H9 (cell line): ENCODE measurements at places on chromosomes 5 and 9.
A peak's percentile ranks its signal among the peaks of the same experiment; 100 is the strongest.

GRCh38 chr5:147101659-147102369 lies 133.0 kb upstream of the STK32A start:
- no peak overlapping the region for H3K27ac ChIP-seq
- no peaks in the 10 kb centered on the region for H3K36me3 ChIP-seq
- no peak for DNase-seq
- H3K4me1 ChIP-seq, result peaks cover 3% of the 10 kb centered on the region; the same call in 1 of the 2 replicates

- no peak overlapping the region for H3K27ac ChIP-seq
- H3K36me3 ChIP-seq, result no peaks in the 10 kb centered on the region
- no peak for DNase-seq
- no peak overlapping the region for H3K4me3 ChIP-seq
Measured at GRCh38 chr5:26104175-26104574, 934.2 kb downstream of the CDH9 start.

DNA sequence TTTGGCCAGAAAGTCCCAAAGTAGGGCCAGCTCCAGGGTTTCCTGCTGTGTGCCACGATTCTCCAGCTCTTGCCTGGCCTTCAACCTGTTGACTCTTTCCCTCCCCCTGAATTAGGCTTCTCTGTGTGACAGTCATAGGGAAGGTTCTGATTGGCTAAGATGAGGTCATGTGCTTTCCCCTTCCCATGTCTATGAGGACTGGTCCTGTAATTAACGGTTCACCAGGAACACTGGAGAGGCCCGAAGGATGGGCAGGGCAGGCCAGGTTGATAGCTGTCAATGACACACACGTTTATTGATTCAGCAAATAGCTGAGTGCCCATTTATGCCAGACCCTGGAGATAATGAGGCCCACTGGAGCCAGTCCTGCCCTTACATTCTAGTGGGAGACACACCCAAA lies 9.0 kb upstream of the PRR7 start:
- DNase-seq, result peak; percentile 27
- H3K4me3 ChIP-seq, result no peak overlapping the region
- H3K27me3 ChIP-seq, result no peaks in the 10 kb centered on the region
- H3K36me3 ChIP-seq, result peaks cover 81% of the 10 kb centered on the region
- H3K27ac ChIP-seq, result no peak overlapping the region

GRCh38 chr5:163409384-163409783 lies 28.0 kb upstream of the CCNG1 start:
- no peaks in the 10 kb centered on the region for H3K27me3 ChIP-seq
- H3K4me3 ChIP-seq, result no peak overlapping the region
- H3K4me1 ChIP-seq, result no peaks in the 10 kb centered on the region
